HS-5 (cell line): ENCODE measurements at places on chromosomes 7 and 10.

- no peak for DNase-seq
Observed at GRCh38 chr7:155585951-155586350, 39.6 kb upstream of the CNPY1 start.

GRCh38 chr7:3569643-3570042 is 268.6 kb downstream of the SDK1 start:
- no peak for DNase-seq

DNA sequence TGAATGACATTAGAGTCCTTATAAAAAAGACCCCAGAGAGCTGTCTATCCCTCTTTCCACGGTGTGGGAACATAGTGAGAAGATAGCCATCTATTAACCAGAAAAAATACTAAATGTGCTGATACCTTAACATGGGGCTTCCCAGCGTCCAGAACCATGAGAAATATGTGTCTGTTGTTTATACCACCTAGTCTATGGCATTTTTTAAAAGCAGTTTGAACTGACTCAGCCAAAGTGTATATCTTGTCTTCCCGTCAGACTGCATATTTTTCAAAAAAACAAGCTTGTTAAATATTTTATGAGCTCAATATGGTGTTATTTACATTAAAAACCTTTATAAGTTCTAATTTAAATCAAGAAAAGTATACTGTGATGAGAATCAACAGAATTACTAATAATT is 255.3 kb downstream of the HGF start:
- no peak for DNase-seq

- DNase-seq = no peak
Observed at GRCh38 chr10:14513123-14513522, 182.4 kb upstream of the FRMD4A start.

DNA sequence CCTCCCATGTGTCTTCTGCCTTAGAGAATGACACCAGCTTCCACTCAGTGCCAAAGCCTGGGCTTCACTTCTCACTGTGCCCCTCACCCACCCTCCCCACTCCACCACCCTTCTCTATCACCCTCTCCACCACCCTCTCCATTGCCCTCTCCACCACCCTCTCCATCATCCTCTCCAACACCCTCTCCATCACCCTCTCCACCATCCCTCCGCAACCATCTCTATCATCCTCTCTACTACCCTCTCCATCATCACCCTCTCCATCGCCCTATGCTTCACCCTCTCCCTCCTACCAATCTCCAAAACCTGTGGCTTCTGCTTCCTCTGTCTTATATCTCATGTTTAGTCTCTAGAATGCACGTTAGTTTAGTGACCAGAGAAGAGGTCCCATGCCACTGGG is 91.0 kb upstream of the TMEM72 start:
- no peak for DNase-seq

DNA sequence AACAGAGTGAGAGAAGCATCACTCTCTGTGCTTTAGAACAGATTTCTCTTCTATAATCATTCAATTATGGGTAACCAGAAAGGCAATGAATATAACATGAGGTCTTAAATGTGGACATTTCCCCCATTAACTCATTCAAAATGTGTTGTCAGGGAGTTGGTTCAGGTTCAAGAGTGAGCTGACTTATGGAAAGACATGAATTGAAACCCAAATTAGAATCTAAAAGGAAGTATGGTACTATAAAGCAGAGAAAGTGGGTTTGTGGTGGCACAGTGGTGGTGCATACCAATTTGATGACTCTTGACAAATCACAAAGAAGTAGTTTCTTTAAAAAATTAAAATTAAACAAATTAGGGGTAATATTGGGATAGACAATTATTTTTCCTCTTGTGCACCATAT is 114.6 kb upstream of the MEOX2 start:
- no peak for DNase-seq

DNA sequence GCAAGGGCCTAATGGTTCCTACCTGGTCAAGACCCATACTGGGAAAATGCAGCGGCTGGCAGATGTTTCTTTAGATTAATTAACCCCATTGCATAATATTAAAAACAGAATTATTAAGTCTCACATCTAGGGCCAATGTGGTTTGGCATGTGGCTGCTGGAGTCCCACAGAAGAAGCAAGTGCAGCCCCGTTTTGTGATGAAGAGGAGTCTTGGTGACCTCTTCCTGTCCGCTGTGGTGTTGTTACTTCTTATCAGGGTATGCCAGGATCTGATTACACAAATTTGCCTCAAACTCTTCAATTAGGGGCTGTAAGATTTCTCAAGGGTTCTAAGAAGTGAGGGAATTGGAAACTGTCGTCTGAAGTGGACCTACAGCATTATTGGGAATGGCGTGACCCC is 240.3 kb downstream of the SEC23IP start:
- DNase-seq = no peak

DNA sequence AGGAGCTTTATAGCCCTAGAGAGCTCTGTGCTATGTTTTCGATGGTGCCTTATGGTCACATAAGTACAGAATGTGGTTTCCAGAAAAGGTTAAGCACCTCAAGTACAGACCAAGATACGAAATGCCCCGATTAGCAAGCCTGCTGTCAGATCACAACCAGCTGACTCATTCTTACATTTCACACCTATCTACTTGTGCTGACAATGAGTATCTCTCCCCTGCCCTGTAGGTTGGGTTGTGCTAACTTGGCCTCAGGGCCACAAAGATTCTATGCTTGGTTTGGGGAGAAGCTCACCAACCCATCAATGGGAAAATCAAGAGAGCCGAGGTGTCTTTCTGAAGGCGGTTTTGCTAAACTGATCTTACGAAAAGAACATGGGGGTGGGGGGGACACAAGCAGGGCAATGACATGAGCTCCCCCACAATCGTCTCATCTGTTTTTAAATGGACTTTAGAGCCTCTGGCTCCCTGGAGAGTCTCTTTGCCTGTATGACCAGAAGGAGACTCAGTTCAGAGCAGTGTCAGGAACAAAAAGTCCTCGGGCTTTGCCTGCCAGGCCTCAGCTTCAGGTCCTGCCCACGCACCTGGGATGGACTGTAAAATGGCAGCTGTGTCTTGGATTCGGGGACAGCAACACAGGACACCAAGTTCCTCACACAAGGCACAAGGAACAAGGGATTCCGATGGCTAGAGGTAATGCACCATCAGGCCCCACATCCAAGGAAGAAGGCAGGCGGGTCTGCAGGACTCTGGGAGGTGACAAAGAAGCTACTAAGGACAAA is 55.1 kb downstream of the FAM53B start:
- DNase-seq = no peak

DNA sequence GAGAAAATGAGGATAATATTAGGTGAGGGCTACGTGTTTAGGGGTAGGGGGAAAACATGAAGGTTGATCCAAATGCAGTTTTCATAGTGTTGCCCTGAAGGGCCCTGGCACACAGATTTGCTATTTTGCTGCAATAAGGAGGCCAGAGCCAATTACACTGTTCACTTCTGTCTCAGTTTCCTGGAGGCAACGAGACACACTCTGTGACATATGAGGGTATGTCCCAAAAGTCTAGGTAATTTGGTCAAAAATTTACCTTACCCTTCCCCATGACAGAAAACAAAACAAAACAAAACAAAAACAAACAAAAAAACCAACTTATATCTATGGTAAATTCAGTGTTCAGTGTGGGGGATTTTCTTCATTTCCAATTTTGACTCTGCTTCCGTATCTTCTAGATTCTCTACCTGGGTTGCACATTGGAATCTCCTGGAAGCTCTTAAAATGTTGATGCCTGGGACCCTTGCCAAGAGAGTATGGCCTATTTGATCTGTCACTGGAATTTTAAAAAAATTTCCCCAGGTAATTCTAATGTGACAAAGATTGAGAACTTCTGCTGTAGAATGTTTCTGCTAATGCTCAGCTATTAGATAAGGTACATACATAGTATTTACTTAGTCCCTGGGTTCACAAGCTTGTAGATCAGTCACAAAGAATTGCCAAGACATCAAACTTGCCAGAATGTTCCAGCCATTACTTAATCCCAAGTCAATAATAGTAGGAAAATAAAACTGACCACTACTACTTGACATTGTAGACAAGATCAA is 139.5 kb downstream of the SEMA3E start:
- no peak for DNase-seq

- DNase-seq = no peak
Observed at GRCh38 chr7:85224171-85224570, 37.3 kb upstream of the SEMA3D start.

GRCh38 chr7:53740971-53741370 is 705.5 kb downstream of the POM121L12 start:
- DNase-seq = no peak

DNA sequence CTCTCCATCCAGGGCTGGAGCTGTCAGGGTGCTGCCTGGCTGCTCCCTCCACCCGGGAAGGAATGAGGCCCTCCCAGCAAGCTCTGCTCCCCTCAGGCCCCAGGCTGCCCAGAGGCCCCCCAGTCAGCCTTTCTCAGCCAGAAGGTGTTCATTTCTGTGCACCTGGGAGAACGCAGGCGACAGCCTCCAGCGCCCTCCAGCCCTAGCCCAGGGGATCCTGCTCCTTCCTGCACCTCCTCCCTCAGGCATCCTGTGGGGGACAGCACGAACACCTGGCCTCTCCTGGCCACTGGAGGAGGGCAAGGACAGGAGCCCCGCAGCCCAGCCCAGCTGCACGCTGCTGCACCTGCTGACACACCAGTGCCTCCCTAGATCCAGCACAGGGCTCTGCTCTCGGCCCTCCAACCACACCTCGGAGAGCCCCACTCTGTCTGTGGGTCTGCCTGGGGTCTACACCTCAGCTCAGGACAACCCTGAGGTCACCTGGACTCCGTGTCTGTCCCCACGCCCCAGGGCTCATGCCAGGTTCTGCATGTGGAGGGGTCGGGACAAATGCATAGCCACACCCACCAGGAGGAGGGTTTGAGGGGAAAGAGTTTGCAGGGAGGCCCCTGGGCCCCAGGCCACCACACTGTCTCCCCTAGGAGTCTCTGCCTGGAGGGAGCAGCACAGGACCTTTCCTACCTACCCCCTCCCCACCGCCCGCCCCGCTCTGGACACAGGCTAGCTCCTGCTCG is 7.4 kb upstream of the PWWP2B start:
- DNase-seq = no peak

GRCh38 chr10:22821501-22821900 is 106.4 kb upstream of the ARMC3 start:
- no peak for DNase-seq

- peak; percentile 79 for DNase-seq
Observed at GRCh38 chr7:44415047-44415446, 75.4 kb downstream of the NUDCD3 start.

DNA sequence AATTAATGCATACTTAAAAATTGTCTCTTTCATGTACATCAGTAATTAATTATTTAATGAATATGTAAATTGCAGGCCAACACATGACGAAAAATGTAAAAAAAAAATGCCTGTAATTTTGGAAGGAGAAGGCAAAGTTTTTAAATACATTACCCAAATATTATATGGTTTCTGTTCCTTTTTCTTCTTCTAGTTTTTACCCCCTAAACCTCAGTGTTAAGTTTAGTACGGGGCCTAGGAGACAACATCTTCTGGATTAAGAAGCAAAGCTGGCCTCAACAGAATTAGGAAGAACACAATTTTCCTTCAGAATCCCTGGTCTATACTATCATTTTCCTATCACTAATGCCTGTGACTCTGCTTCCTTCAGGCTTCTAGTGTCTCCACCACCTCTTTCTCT is 459.3 kb upstream of the NRP1 start:
- DNase-seq = no peak

GRCh38 chr10:63376560-63377304 is 89.0 kb downstream of the JMJD1C start:
- DNase-seq = peak; percentile 91

DNA sequence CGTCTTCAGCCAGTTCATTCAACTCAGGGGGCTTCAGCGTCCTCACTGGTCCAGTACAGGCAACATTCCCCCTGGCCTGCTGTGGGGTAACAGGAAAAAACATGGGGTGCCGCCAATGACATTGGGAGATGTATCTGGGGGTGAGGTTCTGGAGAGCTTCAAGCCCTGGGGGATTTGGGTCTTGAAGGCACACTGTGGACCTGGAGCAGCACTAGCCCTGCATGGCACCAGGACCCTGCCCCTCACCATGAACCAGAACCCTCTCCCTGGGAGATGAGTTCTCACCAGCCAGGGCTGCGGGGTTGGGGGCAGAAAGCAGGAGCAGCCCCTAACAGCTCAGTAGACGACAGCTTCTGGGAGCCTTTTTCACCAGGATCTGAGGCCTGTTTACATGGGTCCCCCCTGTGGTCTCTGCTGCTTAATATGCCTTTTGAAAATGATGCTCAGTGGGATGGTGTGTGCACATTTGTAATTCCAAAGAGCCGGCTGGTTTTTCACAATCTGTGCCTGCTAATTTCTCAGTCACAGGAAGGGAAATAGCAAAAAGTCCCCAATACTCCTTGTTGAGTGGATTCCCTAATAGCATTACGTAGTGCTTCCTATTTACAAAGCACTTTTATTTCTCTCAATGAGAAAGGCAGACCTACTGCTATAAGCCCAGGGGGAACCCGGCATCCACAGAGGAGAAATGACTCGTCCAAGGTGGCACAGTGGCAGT is 509.5 kb downstream of the RPS24 start:
- DNase-seq = no peak

- DNase-seq = no peak
Observed at GRCh38 chr7:122454776-122455507, 150.4 kb upstream of the FEZF1 start.

- DNase-seq = no peak
Observed at GRCh38 chr10:72697716-72698115, 5.8 kb downstream of the MCU start.

GRCh38 chr7:27576360-27576944 is 86.2 kb downstream of the HIBADH start:
- peak; percentile 64 for DNase-seq

DNA sequence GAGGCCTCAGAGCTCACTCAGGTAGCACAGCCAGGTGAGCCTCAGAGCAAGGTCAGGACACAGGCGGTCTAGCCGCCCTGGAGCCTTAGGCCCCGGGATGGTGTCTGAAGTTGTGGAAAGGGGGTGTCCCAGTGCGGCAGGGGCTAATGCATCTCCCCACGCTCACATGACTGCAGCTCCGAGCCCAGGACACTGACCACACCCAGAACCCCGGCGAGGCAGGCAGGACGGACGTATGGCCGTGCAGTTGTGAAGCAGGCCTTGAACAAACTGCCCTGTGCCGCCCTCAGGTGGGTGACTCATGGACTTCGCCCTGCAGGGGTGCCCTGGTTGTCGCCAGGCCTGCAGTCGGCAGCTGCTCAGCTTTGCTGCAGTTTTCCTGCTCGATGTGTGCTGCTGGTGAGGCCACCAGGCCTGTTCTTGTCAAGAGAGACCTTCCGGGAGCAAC is 5.0 kb upstream of the PRKAR1B start:
- no peak for DNase-seq

DNA sequence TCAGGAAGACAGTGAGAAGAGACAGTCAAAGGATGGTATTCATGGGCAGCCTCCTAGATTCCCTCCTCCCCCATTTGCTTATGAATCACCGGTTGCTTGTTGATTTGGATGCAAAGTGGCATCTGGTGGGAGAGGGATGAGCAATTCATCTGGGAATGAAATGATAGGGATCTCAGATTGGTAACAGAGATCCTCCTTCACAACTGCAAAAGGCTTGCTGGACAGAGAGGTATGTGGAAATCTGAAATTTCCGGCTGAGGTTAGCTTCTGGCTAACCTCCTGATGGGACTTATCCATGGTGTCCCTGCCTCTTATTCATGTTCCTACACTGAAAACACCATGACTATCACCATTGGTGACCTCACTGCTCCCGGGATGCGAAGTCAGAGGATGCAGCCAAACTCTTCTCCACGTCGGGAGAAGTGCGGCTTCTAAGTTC is 48.4 kb upstream of the PODXL start:
- peak; percentile 87 for DNase-seq

- DNase-seq = no peak
Observed at GRCh38 chr7:132410385-132410784, 165.9 kb downstream of the PLXNA4 start.

- no peak for DNase-seq
Observed at GRCh38 chr10:74738542-74738941, 87.9 kb upstream of the KAT6B start.

- DNase-seq = no peak
Observed at GRCh38 chr7:779480-779879, 52.4 kb upstream of the PRKAR1B start.
